Activated T-cell treated with anti-CD3 and anti-CD28 coated beads for 4 hours (primary cell): ENCODE measurements at places on chromosomes 2 and 18.
A peak's percentile ranks its signal among the peaks of the same experiment; 100 is the strongest.

- DNase-seq, result no peak
Observed at GRCh38 chr2:29047083-29047845, 27.1 kb downstream of the PCARE start.

DNA sequence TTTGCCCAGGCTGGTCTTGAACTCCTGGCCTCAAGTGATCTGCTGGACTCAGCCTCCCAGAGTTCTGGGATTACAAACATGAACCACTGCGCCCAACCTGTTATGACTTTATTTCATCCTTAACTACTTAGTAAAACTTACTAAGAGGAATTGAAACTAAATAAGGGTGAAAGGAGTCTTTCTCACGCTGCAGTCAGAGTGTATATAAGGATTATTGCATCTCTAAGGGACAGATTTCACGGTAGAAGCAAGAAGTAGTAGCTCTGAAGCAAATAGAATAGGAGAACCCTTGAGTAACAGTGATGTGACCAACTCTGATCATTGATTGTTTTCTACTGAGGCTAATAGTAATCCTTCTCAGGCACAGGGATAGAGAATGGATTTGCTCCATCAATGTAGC lies 960.1 kb downstream of the CPS1 start:
- no peak for DNase-seq

GRCh38 chr2:231708773-231709635 lies 679 bp downstream of the PTMA start:
- peak; percentile 47 for DNase-seq

DNA sequence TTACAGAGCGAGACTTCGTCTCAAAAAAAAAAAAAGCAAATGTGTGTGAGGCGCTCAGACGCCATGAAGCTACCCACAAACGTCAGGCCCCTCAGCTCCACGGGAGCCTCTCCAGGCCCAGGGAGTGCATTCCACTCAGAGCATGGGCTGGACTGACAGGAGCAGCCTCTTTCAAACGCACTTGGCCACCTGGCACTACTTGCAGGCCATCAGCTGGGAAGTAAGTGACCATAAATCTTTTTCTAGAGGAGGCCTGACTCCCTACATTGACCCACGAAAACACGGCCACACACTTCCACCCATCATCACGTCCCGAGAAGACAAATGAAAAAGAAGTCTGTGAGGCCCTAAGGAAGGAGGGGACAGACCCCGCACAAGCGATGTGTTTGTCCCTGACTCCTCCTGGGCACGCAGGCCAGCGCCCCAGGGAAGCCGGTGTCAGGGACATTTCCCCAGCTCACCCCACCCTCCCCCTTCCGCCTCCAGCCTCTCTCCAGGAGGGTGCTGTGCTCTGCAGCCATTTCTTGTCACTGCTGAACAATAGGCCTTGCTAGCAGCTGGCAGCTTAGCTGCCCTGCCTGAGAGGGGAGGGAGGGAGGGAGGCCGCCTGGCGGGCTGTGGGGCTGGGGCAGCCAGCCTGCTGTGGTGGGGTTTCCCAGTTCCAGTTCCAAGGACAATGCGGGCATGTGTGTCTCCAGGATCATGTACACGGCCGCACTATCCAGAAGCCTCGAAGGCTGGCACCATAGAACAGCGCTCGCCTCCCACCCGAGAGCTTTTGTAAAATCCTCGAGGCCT lies 26.6 kb downstream of the SERTAD2 start:
- no peak for DNase-seq

GRCh38 chr2:168767258-168767657 lies 35.2 kb upstream of the NOSTRIN start:
- DNase-seq, result no peak

- DNase-seq, result no peak
Observed at GRCh38 chr2:224517963-224518362, 67.2 kb downstream of the CUL3 start.

GRCh38 chr2:46462936-46463335 lies 16.4 kb upstream of the TMEM247 start:
- no peak for DNase-seq

GRCh38 chr18:8359076-8359475 lies 250.2 kb upstream of the RAB12 start:
- no peak for DNase-seq

DNA sequence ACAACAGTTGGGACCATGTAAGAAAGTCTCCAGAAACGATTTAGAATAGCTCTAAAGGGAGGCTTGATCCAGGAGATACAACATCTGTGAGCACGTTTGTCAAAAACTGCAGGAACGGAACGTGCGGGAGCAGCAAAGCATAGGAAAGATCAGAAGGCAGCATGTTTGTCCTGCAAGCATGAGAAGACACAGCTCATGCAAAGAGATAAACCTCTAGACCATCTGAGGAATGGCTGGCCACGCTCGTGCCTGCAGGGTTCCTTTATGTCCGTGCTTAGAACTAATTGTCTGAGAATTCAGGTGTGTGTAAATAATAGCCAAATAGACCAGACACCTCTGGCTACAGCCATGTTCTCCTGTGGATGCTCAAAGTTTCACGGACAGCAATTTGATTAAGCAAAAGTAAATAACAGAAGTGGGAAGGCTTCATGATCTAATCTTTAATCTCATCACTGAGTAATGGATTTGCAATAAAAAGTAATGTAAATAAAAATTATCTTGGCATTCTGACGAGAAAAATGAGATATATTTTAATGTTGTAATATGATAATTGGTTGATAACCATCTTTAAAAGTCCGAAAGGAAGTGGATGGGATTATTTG lies 534.8 kb upstream of the CDH7 start:
- no peak for DNase-seq

- no peak for DNase-seq
Observed at GRCh38 chr2:203857656-203858055, 9.9 kb upstream of the CTLA4 start.

GRCh38 chr18:59358414-59358711 lies 702 bp downstream of the LMAN1 start:
- DNase-seq, result no peak

DNA sequence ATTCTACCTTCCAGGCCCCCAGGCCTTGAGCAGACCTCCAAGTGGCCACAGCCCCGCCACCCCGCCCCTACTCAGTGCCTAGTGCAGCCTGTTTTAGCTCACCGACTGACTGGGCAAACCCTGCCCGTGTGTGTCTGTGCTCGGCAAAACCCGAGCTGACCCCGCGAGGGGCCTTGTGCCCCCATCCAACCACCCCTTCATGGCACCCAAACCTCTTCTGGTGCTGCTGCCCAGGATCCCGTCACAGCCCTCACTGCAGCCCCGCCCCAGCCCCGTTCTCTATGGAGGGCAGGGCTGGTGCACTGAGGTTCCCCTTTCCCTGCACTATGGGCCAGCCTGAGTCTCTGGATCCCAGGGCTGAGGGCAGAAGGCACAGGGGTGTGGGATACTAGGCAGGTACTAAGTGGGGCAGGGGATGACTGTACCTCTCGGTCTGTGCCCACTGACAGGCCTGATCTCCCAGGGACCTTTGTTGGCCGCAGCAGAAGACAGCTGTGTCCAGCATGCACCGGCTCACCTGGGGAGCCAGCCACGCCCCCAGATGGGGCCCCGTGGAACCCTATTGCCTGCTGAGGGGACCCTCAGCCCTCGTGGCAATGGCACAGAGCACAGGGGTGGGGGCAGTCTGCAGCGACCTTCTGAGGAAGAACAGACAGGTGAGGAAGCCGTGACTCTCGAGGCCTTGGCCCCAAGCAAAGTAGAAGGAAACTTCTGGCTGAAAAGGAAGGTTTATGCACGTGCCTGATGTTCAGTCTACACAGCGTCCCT lies 69.9 kb upstream of the OTOS start:
- no peak for DNase-seq

DNA sequence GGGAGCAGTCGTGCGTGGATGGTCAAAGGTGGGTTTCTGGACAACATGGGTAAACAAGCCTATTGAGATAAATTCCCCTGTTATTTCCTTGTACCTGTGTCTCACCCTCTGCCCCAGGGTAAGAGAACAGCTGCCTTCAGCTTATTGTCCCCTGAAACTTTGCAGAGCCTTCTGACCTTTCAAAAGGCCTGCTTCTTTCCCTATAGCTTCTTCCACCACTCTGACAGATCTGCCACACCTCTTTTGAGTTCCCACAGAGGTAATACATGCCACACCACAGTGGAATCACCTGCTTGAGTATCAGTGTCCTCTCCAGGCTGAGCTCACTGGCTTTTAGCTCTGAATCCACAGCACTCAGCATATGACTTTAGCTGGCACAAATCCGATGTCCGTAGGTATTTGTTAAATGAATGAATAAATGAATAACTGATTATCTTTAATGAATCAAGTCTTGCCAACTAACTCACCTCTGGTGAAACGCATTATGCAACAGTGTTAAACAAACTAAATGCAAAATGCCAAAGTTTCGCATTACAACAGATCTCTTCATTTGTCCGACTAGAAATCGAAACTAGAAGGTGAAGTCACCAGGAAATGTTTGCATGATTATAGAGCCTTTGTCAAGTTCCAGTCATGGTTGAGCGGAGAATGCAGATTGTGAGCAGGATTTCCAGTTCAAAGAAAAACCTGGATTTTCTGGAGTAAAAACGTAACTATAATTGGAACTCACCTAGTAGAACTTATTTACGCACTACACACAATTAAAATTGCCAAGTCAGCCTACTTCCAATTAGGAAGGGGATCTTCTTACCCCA lies 16.4 kb downstream of the DYNAP start:
- no peak for DNase-seq

DNA sequence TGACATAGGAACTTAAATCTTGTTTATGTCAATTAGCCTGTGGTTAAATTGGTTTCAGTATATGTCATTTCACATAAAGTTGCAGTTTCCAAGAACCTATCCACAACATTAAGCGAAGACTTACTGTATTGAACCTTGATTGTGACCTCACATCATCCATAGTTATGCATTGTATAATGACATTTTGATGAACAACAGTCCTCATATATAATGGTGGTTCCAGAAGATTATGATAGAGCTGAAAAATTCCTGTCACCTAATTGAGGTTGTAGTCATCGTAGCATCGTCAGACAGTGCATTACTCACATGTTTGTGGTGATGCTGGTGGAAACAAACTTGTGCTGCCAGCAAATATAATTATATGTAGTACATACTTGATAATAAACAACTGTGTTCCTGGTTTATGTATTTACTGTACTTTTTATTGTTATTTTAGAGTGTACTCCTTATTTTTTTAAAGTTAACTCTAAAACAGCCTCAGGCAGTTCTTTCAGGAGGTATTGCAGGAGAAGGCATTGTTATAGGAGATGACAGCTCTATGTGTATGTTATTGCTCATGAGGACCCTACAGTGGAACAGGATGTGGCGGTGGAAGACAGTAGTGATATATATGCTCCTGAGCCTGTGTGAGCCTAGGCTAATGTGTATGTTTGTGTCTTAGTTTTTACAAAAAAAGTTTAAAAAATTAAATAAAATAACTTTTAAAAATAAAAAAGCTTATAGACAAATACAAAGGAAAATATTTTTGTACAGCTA lies 56.6 kb downstream of the UBE2E3 start:
- DNase-seq, result no peak

DNA sequence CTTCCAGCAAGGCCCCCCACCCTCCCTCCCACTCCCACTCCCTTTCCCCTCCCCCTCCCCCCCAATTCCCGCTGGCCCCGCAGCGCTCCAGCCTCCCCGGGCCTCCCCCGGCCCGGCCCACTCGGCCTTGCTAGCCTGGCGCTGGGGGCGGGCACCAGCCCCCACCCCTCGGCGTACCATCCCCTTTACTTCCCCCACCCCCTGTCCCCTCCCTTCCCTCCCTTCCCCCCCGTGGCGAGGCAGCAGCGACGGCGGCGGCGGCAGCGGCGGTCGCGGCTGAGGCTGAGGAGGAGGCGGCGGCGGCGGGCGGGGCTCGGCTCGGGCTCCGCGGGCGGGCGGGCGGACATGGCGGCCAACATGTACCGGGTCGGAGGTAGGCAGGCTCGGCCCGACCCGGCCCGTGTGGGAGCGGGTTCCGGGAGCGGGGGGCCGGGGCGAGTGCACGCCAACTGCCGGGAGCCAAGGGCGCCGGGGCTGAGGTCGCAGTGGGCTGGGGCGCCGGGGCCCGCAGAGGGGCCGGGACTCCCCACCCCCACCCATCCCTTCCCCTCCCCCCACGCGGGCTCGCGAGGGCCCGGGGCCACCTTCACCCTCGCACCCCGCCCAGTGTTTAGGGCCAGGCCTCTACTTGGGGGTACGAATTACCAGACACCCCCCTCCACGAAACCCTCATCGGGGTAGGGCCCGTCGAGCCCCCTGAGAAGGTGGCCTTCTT lies at the start of gene MTA3:
MTA3 (plus strand) TSS at position 232 of the 715 bp plus-strand sequence; CDS start at position 346, 114 bp downstream.
- DNase-seq, result peak; percentile 46

DNA sequence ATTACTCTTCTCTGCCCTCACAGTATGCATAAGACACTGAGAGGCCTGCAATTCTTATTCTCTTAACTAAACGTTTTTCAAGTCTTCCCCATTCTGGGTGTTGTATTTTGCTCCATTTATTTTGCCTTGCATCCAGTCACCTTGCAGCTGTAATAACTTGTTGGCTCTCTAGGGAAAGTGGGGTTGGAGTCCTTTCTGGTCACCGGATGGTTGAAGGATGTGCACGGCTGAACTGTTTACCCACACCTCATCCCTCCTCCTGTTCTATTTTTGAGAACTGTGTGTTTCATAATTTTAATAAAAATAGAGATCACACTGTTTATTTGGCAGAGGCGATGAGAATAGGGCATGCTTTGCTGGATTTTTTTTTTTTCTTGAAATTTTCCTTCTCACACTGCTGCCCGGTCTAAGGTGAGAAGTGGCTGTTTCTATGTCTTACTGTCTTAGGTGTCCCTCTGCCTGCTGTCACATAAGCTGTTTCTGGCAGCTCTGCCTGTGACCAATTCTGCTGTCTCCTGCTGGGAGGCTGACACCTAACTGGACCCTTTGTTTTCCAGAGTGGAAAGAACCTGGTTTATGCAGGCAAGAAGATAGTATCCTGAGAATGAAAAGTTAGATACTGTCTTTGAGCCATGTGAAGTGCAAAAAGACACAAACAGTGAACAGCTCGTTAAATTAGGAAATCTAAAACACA lies 342.6 kb downstream of the DPP10 start:
- no peak for DNase-seq

GRCh38 chr2:32506446-32506845 lies 121.4 kb upstream of the TTC27 start:
- DNase-seq, result no peak

DNA sequence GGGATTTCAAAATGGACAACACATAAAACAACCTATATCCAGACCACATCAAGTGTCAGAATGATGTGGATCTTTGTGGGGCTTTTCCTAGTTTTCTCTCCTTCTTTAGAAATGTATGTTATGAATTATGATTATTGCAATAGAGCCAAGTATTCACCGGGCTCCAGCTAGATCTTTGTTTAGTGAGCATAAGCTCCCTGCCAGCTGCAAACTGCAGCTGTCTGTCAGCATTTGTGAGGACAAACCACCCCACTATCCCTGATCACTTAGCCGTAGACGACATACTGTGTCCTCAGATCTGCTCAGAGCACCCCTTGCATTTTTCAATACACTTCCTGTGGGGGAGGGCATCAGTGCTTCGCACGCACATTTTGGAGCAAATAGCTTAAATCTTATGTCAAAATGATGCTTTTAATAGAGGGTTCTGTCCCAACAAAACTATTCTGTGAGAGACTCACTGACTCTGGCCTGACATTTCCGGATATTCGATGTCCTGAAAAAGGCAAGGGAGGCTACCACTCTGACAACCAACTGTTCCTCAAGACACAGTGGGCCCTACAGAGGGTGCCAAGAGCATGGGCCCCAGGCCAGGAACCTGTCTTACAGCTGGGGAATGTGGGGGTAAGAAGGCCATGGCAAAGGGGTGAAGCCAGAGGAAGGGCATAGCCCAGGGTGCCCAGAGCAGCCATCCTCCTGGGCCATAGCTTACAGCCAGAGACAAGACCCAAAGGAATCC lies 346.0 kb downstream of the ARHGAP15 start:
- DNase-seq, result no peak

- DNase-seq, result no peak
Observed at GRCh38 chr18:24536326-24536725, 75.9 kb downstream of the HRH4 start.
